ENCODE measurements at places on chromosomes 16 and 17.

- DNase-seq: no peak
Measured at GRCh38 chr17:57811638-57812280, 38.1 kb downstream of the MRPS23 start.

DNA sequence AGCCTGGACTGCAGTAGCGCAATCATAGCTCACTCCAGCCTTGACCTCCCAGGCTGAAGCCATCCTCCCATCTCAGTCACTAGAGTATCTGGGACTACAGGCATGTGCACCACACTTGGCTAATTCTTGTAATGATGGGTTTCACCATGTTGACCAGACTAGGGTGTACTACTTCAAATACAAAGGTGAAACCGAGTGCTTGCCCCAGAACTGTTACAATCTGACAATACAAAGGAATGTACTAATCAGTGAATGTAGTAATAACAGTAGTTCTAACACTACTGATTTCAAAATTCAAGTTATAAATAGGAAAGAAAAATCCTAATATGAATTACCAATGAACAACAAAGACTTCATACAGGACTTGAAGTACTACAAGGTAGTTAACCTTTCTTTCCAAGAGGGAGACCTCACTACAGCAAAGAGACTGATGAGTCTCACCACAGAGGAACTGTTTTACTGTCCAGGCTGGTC is 24.4 kb downstream of the CRK start:
- DNase-seq: no peak

GRCh38 chr17:5045496-5045895 is 10.3 kb upstream of the SLC52A1 start:
- no peak for DNase-seq

GRCh38 chr17:75610103-75610984 is 22.7 kb downstream of the MYO15B start:
- no peak for DNase-seq

DNA sequence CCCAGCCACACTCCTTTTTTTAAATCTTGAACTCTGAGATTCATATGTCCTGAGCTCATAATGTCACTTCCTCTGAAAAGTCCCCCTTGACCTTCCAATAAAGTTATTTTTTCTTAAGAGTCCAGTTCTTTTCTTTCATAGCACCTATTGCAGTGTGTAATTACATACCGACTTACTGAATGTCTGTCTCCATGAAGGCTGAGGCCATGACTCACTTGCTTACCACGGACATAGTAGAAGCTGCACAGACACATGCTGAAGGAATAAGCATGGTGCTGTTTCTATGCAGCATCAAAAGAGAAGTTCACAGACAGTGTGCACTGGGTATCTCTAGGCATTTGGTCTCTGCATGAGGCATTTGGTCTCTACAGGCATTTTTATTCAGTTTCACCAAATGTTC is 77.2 kb downstream of the C17orf67 start:
- no peak for DNase-seq

GRCh38 chr16:67723151-67723910 is 4.2 kb upstream of the GFOD2 start:
- DNase-seq: no peak

DNA sequence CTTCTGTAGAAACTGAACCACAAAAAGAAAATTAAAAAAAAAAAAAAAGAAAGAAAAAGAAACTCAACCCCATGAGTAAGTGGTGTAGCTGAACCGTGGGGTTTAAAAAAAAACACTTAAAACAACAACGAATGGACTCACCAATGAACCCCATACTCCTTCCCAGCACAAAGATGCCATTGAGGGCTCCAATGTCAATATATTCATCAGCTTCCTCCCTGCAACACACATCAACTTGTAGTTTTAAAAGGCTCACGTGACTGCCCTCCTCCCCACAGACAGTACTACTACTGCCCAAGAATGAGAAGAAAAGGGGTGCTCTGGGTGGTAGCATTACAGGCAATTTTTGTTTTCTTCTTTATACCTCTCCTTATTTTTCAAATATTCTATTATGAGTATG is 3.3 kb upstream of the KLHL11 start:
- no peak for DNase-seq

DNA sequence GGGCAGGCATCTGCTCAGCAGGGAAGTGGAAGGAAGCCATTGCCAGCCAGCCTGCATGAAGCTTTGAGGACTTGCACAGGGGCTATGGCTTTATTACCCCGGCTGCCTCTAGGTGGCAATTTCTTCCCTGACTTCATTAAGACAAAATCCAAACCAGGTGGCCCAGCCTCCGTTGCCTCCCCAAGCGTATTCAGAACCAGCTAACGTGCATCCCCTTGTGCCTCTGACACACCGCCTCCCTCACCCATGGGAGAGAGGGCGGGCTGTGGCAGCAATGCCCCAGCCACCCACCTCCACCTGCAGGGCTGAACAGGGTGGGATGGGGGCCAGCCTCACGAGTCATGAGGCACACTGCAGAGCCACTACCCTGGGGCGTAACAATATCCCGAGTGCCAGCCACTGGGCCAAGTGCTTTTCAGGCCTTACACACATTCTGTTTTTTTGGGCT is 6.8 kb downstream of the KIFC3 start:
- DNase-seq: no peak

GRCh38 chr16:79175286-79176057 is 425.1 kb downstream of the MAF start:
- no peak for DNase-seq

DNA sequence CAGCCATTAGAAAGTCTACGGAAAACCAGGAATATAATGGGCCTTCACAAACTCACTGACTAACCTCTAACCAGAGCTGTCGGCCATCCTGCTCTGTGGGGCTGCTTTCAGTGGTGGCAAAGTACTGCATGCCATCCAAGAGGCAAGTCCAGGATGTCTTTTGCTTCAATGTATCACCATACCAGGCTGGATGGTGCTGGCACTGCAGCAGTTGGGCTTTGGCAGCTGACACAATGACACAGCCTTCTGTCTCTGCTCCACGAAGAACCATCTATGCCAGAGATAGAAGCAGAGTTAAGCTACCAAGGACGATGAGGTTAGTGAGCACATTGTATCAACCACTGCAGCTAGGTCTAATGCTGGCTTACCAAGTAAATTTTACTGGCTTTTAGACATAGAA is 9.7 kb upstream of the RSKR start:
- DNase-seq: no peak

DNA sequence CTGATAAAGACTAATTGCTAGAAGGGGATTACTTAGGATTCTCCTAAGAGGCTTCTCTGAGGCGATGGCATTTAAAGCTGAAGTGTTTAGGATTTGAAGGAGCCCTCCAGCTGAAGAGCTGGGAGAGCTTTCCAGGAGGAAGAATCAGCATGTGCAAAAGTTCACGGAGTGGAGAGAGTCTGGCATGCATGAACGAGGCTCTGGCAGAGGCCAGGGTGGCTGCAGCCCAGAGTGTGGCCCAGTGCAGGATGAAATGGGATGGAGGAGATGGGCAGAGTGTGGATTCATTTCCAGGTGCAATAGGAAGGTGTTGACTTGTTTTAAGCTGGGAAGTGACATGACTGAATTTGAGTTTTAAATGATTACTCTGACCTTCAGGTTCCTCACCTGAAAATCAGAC is 249.0 kb upstream of the CCL2 start:
- no peak for DNase-seq

DNA sequence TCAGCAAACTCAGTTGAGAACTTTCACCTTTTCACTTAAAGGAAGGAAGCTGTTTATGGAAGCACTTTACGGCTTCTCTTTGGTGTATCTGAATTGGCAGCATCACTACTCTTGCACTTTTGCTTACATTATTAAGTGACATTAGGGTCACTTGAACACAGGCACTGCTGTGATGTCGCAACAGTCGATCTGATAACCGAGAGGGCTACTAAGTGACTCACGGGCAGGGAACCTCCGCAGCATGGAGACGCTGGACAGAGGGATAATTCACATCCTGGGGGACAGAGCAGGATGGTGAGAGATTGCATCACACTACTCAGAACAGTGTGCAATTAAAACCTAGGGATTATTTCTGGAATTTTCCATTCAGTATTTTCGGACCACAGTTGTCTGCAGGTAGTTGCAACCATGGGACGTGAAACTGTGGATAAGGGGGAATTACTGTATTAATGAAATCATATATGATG is 56.5 kb downstream of the DNAH2 start:
- DNase-seq: no peak

DNA sequence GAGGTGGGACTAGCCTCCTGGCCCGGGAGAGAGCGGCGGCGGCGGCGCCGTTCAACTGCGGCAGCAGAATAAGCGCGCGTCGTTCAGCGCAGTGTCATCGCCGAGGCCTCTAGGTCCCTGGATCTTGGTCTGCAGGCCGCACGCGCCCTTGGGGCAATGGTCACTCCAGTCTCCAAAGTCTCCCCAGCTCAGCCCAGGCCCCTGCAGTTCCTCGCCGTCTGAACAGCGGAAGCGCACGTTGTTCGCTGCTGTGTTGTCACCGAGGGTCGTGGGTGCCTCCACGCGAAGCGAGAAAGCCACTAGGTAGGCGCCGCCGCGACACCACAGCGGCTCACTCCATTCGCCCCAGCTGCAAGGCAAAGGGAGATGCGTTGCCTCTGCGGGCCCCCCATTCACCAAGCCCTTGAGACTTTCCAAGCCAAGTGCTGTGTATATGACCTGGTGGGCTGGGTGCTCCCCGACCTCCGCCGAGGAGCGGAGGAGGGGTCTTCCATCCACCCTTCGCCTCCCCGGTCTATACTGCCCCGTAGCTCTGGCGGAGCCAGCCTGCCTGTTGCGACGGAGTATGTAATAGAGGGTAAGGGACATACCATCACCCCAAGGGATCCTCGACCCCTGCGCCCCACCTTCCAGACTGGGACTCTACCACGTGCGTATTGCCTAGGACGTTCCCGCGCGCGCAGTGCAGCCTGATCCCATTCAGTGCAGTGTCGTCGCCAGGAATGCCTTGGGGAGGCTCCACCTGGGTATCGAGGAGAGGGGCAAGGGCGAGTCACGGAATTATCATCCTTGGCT is 656 bp downstream of the VMO1 start:
- DNase-seq: no peak

DNA sequence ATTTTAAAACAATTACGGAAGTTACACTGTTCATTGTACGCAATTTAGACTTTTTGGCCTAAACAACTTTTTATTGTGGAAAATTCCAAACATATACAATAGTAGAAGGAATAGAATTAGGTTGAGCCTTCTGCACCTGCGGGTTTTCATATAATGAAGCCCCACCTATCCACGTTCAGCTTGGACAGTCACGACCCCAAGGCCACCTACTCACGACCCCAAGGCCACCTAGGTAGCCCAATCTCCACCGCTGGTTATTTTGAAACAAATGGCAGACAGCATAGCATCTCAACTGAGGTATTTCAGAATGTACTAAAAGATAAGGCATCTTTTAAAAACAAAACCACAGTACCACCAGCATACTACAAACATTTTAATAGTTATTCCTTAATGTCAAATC is 631 bp downstream of the NLRC5 start:
- DNase-seq: no peak

DNA sequence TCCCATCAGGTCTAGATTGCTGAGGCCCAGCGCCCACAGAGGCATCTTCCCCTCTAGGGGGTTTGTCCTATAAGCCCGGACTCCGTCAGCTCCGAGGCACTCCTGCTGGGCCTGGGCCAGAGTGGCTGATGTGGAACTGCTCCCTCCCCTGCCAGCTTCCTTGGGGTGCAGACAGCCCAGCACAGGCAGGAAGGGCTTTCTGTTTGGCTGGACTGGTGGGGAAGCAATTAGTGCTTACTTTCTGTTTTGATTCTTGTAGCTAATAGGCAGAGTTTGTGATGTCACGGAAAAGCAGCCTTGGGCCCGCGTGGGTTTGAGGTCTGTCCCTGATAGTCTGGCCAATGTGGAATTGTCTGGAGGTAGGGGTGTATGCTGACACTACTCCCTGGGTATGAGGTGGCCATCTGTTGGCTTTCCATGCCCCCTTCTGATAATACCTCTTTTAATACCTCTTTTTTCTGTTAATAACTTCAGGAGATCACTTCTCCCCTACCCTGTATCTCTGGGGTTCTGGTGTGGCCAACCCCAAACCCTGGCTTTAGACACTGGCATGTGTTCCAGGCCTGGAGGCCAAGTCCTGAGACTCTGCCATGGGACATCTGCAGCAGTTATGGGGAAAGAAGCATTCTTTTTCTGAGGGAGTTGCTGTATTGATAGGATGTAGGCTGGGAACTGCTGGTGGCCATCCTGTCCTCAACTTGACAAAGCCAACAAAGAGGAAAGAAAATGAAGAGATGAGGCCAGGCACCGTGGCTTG is 190.9 kb downstream of the RAB11FIP4 start:
- no peak for DNase-seq

DNA sequence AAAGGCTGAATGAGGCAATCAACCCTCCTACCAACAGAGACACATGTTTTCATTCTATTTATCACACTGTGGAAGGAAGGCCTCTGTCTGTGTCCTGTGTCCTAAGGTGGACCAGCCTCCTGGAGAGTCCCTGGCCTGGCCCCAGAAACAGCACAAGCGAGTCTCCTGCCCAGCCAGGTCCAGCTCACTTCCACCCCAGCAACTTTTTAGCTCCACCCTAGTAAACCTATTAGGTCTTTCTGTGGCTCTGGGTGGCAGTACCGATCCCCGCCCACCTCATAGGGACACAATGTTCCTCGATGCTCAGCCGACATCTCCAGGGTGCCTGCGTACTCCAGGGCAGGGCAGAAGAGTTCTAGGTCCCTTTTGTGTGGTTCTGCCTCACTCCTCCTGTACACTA is 10.7 kb downstream of the DRC3 start:
- DNase-seq: no peak

DNA sequence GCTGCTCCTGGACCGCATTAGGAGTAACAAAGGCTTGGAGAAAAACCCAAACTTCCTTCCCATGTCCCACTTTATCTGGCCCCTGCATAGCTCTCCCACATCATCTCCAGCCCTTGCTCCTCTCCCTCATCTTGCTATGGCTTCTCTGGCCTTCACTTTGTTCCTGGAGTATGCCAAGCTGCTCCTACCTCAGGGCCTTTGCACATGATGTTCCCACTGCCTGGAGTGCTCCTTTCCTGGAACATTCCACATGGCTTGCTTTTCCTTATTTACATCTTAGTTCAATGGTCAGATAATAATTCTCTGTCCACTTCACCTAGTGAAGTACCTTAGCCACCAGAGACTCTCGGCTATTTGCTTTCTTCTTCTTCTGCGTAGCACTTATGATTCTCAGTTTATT is 4.3 kb upstream of the KSR1 start:
- no peak for DNase-seq

- DNase-seq: no peak
Measured at GRCh38 chr17:45320349-45320930, 3.6 kb upstream of the MAP3K14 start.

GRCh38 chr16:6165330-6165979 is 1067.9 kb upstream of the EEF2KMT start:
- no peak for DNase-seq

DNA sequence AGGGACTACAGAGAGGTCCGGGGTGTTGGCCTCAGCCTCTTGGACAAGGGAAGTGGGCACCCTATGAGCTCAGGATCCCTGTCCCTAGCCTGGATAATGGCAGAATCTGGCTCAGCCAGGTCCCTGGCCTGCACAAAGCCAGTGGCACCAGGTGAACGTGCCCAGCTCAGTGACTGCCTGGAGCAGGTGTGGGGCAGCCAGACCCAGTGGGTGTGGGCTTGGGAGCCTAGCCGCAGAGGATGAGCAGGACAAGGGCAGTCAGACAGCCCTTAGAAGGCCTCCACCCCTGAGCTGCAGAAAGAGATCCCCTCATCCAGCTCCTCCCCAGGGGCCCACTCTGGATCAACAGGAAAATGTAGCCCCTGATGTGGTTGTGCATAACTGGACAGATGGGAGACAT is 585.3 kb downstream of the KCNJ18 start:
- no peak for DNase-seq

- DNase-seq: no peak
Measured at GRCh38 chr17:75073618-75074047, 14.1 kb upstream of the SLC16A5 start.

- DNase-seq: no peak
Measured at GRCh38 chr17:9003355-9004131, 17.8 kb upstream of the NTN1 start.

GRCh38 chr17:82327289-82327688 is 6.3 kb downstream of the SECTM1 start:
- DNase-seq: no peak

All from stimulated activated CD4-positive, alpha-beta T cell treated with anti-CD3 and anti-CD28 coated beads, Interleukin-1b, Interleukin-23, amount 100 ng/mL, for 1 hour (primary cell).